Muscle of back (tissue), 13 donors: ENCODE measurements at places on chromosomes 5 and 9.

GRCh38 chr9:74742792-74743730 lies 144.7 kb downstream of the TRPM6 start:
- DNase-seq, result peak; percentile 55

GRCh38 chr9:131656356-131657036 lies 83.4 kb downstream of the RAPGEF1 start:
- DNase-seq, result no peak

DNA sequence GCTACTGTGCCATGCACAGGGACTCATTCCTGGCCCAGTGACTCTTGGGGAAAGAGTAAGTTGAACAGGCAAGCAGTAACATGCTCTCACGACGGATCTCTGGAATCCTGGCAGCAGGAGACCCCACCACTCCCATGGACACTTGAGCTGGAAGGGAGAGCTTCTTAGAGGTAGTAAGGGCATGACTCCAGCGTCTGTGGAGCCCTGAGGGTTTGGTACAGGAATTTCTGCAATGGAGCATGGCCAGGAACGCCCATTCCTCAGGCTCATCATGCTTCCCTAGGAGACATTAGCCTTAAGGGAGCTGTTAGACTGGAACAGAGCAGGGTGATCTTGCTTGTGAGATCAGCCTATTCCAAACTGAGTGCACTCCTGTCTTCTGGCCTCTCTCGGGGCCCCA lies 212.9 kb downstream of the MAT2B start:
- no peak for DNase-seq

- DNase-seq, result no peak
Observed at GRCh38 chr9:117772960-117773359, 68.8 kb downstream of the TLR4 start.

- no peak for DNase-seq
Observed at GRCh38 chr5:62812621-62813255, 234.1 kb downstream of the LRRC70 start.

- no peak for DNase-seq
Observed at GRCh38 chr5:172646716-172647285, 5.7 kb downstream of the NEURL1B start.

GRCh38 chr5:13708906-13709305 lies 235.6 kb downstream of the DNAH5 start:
- no peak for DNase-seq

DNA sequence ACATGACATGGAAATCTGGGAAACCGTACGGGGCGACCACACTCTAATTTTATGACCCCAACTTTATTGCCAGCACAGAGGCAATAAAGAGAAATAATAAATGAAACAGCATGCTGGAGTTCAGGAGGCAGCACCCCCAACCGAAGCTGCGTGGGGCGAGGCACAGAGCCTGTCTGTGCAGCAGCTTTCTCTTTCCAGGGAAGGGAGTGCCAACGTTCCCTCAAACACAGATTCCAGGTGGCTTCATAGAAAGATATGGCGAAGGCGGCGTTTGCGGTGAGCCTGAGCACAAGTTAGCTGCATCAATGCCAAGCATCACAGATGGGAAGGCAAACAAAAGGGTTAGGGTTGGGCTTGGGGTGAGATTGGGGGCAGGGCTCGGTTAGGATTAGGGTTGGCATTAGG lies 114.8 kb downstream of the HSD17B3 start:
- no peak for DNase-seq

- DNase-seq, result no peak
Observed at GRCh38 chr5:29882036-29882435, 1311.5 kb upstream of the CDH6 start.

DNA sequence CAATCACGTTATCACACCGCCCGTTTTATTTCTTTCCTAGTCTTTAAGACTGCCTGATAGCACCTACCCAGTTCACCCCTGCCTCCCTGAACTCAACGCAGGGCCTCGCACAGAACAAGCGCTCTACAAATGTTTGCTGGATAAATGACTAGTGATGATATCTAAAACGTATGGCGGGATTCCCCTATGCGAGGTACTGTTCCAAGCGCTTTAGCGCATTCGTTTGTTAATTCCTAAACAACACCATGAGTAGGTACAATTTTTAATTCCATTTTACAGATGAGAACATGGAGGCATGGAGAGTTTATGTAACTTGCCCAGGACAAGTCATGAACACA lies 6.6 kb downstream of the POU4F3 start:
- no peak for DNase-seq

GRCh38 chr9:33231623-33231942 lies 8.4 kb upstream of the SPINK4 start:
- DNase-seq, result no peak

DNA sequence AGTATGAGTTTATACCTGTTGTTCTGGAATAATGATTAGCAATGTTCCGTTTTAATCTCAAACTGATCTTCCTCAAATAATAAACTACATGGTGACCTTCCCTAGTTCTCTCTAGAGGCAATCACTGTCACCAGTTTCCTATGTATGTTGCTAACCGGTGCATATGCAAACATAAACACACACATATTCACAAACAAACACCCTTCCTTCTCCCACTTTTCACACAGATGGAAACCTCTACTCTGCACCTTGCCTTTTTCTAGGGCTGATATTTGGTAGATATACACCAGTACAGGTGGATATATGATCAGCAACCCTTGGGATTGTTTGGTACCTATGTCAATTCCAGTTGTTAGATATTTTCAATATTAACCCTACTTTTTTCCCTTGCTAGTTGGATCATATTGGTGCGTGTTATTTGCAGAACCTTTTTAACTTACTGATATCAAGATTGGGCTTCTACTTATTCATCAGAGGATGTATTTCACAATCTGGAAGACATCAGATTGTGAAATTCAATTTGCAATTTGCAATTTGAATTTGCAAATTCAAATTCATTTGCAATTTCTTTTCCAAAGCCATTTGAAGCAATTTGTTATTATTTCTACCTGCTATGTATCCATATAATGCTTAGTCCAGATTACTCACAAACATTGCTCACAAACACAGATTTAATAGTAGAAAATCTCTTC lies 12.6 kb downstream of the FYB1 start:
- DNase-seq, result no peak

- DNase-seq, result no peak
Observed at GRCh38 chr9:127505396-127506116, 54.2 kb downstream of the LRSAM1 start.

DNA sequence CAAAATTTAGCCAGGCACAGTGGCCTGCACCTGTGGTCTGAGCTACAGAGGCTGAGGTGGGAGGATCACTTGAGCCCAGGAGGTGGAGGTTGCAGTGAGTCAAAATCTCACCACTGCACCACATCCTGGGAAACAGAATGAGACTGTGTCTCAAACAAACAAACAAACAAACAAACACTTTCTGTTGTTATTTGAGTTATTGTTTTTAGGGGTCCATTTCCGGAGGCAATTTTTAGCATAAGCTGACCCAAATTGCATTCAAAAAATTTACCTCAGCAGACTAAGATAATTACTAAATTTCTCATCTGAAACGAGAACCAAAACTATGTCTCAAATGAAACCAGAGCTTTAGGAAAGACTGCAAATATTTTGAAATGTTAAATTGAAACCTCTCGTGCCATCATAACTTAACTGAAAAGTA lies 1485.1 kb downstream of the EFNA5 start:
- no peak for DNase-seq

DNA sequence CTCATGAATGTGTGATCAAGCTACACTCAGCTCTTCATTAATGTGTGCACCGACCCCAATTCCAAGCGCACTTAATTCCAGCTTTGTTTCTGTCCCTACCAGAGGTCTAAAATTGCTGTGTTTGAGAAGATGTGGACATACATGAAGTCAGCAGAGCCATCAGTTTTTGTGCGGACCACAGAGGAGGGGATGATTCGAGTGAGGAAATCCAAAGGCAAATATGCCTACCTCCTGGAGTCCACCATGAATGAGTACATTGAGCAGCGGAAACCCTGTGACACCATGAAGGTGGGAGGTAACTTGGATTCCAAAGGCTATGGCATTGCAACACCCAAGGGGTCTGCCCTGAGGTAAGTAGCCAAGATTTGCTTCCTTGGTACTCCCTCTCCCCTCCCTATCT lies 268.6 kb downstream of the FAM114A2 start:
- no peak for DNase-seq

- DNase-seq, result peak; percentile 36
Observed at GRCh38 chr9:124829334-124829669, 24.0 kb upstream of the WDR38 start.

GRCh38 chr9:114109124-114109523 lies 10.0 kb upstream of the KIF12 start:
- no peak for DNase-seq

DNA sequence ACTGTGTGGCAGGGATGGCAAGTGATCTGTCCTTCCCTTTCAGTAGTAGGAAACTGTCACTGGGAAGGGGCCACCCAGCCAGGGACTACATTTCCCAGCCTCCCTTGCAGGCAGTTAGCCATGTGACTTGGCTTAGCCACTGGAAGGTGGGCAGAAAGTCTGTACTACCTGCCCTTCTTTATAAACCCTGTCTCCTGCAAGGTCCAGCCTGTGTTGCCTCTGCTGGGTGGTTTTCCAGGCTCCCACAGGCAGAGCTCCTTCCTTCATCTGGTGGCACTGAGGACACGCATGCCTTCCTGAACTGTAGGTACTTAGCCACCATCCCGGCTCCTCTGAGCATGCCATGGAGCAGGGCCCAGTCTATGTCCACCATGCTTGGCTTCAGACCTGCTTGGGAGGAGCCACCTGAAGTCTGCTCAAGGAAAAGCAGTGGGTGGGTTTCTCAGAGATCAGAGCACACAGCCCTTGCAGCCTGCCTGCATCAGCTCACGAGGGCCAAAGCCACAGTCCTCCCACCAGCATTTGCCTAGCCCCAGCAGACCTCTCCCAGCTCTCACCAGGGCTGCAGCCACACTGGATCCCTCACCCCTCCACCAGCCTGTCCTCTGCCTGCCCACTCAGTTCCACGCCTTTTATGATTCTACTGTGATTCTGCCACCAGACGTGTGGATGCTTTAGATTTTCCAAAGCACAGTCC lies 16.7 kb upstream of the SLC25A51 start:
- no peak for DNase-seq

DNA sequence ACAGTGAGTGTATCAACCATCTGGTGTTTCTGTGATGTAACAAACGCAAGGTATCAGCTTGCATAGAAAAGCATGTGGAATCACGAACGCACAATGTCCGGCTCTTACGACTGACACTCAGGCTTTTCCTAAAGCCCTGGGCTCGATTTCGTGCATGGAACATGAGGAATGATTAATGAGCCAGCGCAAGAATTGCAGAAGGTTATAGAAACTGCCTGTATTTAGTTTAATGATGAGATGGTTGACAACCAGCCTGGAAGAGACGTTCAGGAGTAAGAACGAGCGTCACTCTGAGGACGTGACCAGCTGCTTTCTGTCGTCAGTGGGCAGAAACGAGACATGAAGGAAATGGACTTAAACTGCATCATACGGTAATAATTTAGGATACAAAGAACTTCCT lies 497.6 kb downstream of the IRX1 start:
- no peak for DNase-seq

- DNase-seq, result peak; percentile 63
Observed at GRCh38 chr5:4862500-4862899, 277.6 kb upstream of the ADAMTS16 start.

- DNase-seq, result no peak
Observed at GRCh38 chr5:172542651-172543131, 88.4 kb upstream of the SH3PXD2B start.

- no peak for DNase-seq
Observed at GRCh38 chr9:131580358-131580757, 35.0 kb downstream of the PRRT1B start.

DNA sequence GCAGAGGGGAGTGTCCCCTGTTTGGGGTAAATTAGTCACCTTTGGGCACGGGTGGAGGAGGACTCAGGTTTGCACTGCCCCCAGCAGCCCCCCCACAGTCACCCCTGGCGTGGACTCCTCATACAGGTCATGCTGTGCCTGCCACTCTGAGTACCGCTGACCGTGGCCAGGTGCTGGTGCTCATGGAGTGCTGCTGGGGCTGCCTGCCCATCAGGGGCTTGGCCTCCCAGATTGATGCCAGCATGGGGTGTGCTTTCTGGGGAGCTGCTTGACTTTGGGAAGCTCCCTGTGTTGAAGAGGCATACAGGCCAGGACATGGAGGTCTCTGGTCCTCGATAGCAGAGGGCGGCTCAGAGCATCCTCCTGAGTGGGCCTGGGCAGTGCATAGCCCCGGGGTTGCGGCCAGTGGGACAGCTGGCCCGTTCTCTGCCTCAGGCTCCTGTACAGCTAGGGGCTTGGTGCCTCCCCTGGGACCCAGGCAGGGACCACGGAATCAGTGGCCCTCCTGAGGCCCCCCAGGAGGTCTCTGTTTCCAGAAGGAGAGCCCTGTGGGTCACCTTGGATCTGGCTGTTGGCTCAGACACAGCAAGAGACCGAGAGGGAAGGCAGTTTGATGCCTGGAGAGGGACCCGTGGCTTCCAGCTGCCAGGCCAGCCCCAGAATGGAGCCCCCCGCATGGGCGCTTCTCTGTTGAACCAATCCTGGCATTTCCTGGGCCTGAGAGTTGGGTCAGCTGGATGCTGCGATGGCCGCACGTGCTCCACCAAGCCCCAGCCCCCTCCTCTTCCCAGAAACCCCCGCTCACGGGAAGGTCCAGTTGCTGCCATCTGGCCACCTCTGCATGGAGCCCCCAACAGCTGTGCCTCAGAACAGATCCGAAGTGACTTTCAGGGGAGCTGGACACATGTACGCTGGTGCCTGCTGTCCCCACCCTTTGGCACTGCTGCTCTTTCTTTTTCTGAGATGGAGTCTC lies 6.1 kb upstream of the AJM1 start:
- DNase-seq, result no peak

DNA sequence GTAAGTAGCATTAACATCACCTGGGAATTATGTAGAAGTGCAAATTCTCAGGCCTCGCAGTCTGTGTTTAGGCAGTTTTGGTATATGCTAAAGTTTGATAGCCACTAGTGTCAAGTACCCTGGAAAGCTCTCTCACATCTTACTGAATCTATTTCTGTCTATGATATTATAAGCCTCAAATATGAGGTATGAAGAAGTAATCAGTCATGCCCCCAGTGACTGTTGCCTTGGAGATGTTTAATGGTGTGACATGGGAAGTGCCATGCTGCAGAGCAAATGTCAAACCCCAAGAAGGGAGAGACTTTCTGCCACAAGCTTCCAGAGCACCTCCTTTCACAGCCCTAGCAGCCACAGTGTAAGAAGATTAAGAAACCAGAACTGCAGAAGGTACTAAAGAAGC lies 9.8 kb upstream of the PDE8B start:
- no peak for DNase-seq

GRCh38 chr9:136546697-136547501 lies 1.1 kb upstream of the NOTCH1 start:
- DNase-seq, result peak; percentile 47

- DNase-seq, result peak; percentile 41
Observed at GRCh38 chr5:69368458-69369339, 621 bp downstream of the AK6 start.
